ENCODE measurements at places on chromosomes 12 and 14.

DNA sequence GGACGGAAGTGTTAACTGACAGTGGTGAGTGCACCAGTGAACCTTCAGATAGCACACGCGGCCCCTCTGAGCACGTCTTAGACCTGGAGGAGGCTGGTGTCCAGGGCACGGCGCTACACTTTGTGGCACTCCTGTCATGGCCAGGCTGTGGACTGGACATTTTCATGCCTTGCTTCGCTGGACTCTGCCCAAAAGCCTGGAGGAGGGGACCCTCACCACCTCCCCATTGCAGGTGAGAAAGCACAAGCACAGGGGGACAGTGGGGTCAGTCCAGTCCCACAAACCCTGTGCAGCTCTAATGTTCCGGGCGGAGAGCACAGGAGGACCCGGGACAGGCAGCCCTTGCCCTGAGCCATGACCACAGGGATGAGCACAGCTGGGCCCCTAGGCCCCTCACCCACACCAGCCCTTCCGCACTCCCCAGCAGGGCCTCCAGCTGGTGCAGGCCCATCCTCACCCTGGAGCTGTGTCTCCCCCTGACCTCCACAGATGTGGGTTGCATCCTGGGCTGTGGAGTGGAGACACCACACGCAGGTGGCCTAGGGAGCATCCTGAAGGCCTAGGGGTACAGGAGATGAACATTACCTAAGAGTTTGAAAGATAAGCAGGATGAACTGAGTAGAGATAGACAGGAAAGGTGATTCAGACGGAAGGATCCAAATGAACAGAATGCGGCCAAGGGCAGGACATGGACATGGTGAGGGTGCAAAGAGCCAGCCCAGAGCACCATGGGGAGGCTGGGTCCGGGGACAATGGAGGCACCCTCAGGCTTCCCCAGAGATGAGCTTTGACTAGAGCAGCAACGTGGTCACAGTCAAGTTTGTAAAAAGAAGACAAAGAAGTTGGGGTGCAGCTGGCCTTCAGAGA lies 132.8 kb downstream of the BCL11B start:
- no peak for DNase-seq

- no peak for DNase-seq
These were observed 23.2 kb upstream of the MTHFD1 start for GRCh38 chr14:64364907-64365306.

- no peak for DNase-seq
These were observed 1.4 kb downstream of the MYO1A start for GRCh38 chr12:57048423-57049118.

DNA sequence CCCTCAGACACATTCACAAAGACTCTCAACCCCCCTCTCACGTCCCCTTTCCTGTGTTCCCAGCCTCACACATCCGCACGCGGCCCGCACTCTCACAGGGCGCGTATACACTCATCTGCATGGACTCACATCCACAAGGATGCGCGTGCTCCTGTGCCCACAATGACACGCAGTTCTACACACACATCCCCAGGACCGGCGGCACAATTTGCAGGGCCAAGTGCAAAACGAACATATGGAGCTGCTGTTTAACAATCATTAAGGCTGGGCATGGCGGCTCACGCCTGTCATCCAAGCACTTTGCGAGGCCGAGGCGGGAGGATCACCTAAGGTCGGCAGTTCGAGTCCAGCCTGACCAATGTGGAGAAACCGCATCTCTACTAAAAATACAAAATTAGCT lies 36.4 kb upstream of the EML1 start:
- no peak for DNase-seq

- no peak for DNase-seq
These were observed 9.0 kb downstream of the PITPNM2 start for GRCh38 chr12:123141615-123142517.

- no peak for DNase-seq
These were observed 5.4 kb downstream of the C1QL4 start for GRCh38 chr12:49331380-49332222.

DNA sequence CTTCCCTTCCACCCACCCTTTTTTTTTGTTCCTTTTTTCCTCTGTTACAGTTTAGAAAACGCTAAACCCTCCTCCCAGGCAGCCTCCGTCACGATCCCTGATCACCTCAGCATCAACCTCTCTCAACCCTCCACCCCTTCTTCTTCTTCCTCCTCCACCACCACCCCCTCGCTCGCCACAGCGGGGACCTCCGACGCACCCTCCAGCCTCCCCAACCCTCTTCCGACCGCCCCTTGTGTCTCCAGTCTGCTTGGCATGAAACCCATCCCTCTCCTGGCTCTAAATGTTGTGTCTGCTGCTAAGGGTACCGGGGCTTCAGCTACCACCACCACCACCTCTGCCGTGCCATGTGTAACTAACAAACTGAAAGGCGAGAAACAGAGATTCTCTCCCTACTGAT lies 22.9 kb downstream of the PCBP2 start:
- DNase-seq: no peak

GRCh38 chr12:116184763-116185162 lies 92.7 kb downstream of the MED13L start:
- no peak for DNase-seq

DNA sequence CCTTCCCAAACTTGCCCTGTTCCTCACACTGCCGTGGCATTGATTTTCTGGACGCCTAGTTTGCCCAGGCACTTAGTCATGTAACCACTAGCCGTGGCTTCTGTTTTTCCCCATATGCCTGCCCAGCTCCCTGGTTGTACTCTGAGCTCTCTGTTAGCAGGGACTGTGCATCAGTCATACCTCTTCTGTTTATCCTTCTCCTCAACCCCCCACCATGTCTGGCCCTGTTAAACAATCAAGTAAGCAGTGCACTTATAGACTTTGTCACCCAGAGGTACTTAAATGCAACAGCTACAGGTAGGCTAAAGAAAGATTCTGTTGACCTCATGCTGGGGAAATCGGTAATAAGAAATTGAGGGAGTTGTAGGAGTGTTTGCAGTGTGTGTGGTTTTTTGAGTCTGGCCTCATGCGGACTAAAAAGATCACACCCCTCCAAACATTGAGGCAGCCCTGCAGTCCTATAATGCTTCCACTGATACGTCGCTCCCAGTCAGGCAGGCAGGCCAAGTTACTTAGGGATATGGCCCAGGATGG lies 17.0 kb downstream of the UBE3B start:
- no peak for DNase-seq

- no peak for DNase-seq
These were observed 88.3 kb upstream of the MDM1 start for GRCh38 chr12:68420225-68421010.

DNA sequence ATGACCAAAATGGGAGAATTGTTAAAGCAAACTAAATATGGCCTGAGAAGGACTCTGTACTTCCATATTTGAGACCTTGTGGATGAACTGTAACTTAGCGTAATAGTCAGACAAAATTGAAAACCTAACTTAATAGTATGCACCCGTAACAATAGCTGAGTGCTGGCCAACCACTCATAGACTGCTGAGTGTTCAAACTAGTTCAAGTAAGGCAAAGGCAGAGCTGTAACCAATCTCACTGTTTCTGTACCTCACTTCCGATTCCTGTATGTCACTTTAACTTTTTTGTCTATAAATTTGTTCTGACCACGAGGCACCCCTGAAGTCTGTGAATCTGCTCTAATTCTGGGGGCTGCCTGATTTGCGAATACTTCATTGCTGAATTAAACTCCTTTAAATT lies 27.0 kb upstream of the OS9 start:
- no peak for DNase-seq

- no peak for DNase-seq
These were observed 10.1 kb upstream of the OR9K2 start for GRCh38 chr12:55116152-55116551.

- DNase-seq: no peak
These were observed 46.2 kb upstream of the MED13L start for GRCh38 chr12:116323406-116324386.

DNA sequence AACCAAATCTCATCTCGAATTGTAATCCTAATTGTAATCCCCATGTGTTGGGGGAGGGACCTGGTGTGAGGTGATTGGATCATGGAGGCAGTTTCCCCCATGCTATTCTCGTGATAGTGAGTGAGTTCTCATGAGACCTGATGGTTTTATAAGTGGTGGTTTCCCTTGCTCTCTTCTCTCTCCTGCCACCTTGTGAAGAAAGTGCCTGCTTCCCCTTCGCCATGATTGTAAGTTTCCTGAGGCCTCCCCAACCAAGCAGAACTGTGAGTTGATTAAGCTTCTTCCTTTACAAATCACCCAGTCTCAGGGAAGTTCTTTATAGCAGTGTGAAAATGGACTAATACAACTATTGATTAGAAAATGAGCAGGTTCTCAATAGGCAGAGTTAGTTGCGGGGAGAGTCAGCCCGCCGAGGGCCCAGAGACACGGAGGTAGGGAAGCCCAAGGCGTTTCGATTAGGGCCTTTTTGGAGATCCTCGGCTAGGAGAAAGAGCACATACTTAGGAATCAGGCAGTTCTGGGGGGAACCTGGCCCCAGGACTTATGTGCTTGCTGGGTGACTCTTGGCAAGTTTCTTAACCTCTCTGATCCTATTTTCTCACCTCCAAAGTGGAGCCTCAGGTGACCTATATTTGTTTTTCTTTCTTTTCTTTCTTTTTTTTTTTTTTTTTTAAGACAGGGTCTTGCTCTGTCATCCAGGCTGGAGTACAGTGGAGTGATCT lies 65.7 kb downstream of the MVK start:
- DNase-seq: no peak

- no peak for DNase-seq
These were observed 65.6 kb downstream of the TESC start for GRCh38 chr12:117033382-117034221.

DNA sequence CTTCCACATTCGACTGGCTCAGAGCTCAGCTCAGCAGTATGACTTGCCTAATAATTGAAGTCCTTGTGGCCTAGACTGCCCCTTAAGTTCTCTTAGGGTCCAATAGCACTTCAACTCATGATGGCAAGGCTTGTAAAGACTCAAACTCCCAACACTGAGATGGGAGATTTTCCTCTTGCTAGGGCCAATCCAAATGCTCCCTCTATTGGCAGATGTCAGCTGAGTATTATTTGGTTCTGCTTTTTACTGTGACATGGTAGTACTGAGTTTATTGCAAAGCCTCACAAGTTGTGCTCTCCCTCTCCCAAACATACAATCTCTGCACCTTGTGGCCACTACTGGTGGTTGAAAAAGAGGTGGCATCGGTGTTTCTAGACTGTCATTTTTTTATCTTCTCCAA lies 164.2 kb downstream of the ALG10 start:
- no peak for DNase-seq

GRCh38 chr14:61171727-61172126 lies 109.4 kb downstream of the TMEM30B start:
- no peak for DNase-seq

GRCh38 chr14:68474741-68475140 lies 318.1 kb downstream of the ZFP36L1 start:
- DNase-seq: no peak

GRCh38 chr14:104442107-104442551 lies 137.4 kb upstream of the C14orf180 start:
- DNase-seq: no peak

DNA sequence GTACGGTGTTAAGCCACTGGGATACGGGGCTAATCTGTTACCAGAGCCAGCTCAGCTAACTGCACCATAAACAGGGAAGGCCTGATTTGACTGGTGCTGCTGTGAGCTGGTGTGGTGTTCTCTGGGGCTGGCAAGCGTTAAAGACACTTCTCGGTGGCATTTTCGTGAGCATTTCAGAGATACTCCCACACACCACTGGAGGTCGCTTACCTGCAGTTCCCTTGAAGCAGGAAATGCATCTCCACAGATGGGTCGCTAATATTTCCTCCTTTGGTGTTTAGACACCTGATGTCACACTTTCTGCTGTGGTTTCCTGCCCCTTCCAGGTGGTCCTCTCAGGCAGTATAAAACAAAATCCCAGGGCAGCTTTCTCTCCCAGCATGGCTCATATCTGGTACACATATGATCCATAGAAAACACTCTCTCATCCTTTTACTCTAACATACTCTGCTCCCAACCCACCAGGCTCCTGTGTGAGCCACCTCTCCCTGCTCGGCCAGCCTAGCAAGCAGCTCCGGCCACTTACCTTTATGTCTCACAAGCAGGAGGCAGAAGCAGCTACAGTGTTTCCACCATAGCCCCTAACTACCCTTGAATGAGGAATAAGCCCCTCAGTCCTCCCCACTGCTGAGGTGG lies 129.9 kb upstream of the GRIN2B start:
- no peak for DNase-seq

GRCh38 chr12:106301611-106302321 lies 767 bp upstream of the TCP11L2 start:
- peak; percentile 68 for DNase-seq

GRCh38 chr12:8701046-8701660 lies 3.4 kb downstream of the RIMKLB start:
- no peak for DNase-seq

DNA sequence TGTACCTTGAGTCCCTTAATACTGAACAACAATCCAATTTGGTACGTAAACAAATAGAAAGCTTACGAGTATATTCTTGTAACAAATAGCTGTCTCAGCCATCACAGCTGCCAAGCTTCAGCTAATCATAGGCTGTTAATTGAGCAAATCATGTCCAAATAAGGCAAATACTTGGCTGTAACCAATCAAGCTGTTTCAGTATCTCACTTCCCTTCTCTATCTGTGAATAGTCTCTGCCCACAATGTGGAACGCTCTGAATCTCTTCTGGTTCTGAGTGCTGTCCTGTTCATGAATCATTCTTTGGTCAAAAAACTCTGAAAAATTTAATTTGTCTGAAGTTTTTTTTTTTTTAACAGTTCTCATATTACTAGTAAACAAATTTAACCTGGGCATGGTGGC lies 5.8 kb upstream of the NEMF start:
- DNase-seq: no peak

DNA sequence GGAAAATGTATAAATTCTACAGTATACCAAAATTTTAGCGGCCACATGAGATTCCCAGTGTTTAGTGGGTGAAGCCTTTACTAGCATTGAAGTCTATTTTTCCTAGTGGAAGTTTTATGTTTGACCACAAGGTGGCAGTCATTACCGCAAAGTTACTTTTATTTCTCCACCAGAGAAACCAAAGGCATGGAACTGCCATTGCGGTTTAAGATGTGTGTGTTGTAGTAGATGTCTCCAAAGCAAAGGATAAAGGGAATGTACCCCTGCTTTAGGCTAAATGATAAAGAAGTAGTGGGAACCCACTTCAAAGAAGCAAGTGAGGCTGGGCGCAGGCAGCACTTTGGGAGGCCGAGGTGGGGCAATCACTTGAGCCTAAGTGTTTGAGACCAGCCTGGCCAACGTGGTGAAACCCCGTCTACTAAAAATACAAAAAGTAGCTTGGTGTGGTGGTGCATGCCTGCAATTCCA lies 140.5 kb downstream of the PRKCH start:
- DNase-seq: peak; percentile 40

DNA sequence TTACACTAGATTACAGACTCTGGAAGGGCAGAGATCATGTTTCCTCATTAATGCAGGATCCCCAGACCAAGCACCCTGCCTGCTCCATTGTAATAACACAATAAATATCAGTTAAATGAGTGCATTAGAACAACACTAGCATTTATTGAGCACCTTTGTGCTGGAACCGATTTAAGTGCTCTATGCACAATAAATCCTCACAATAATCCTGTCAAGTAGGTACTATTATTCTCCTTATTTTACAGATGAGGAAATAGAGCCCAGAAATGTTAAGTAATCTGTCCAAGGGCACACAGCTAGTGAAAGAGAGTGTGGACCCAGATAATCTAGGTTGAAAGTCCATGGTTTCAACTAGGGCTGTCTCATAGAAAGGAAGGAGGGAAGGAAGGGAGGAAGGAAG lies 69.8 kb downstream of the MAP1LC3B2 start:
- DNase-seq: no peak
